ENCODE measurements at places on chromosomes 4 and X.
A peak's percentile ranks its signal among the peaks of the same experiment; 100 is the strongest.

GRCh38 chr4:117968606-117969005 is 65.7 kb upstream of the NDST3 start:
- DNase-seq: no peak

- DNase-seq: no peak
Observed at GRCh38 chrX:72392042-72392441, 86.3 kb upstream of the CITED1 start.

DNA sequence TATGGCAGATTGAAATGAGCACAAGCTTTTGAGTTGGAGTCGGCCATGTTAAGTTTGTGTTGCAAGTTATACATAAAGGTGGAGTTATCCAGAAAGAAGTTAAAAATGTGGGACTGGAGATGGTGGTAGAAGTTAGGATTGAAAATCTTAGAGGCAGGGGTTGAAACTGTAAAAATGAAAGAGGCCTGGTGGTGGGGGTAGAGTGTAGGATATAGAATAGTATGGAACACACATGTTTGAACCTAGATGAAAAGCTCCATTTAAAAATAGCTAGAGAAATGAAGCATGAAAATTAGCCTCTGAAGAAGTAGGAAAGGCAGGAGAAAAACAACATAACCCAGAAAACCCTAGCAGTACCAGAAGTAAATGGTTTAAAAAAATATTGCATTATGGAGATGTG is 131.8 kb upstream of the ENPEP start:
- no peak for DNase-seq

- DNase-seq: no peak
Observed at GRCh38 chrX:69088171-69088938, 76.9 kb downstream of the PJA1 start.

DNA sequence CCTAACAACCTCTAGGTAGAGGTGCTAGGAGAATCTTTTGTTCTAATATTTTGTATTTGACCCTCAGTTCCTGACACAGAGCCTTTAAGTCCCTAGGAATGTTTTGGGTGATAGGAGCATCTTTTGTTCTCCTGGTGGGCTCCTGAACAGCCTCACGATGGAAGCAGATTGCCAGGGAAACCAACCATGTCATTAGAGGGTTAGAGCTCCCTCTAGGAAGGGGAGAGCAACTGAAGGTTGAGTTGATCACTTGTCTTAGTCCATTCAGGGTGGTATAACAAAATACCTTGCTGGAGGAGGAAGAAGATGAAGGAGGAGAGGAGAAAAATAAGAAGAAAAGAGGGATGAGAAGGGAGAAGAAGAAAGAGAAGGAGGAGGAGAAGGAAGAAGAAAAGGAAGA is 9.2 kb downstream of the VCX start:
- no peak for DNase-seq

- no peak for DNase-seq
Observed at GRCh38 chr4:46909078-46909477, at the start of gene COX7B2. TSS of gene COX7B2 (minus strand) at chr4:46909245. CDS start at chr4:46735192, 174,053 bp downstream.

DNA sequence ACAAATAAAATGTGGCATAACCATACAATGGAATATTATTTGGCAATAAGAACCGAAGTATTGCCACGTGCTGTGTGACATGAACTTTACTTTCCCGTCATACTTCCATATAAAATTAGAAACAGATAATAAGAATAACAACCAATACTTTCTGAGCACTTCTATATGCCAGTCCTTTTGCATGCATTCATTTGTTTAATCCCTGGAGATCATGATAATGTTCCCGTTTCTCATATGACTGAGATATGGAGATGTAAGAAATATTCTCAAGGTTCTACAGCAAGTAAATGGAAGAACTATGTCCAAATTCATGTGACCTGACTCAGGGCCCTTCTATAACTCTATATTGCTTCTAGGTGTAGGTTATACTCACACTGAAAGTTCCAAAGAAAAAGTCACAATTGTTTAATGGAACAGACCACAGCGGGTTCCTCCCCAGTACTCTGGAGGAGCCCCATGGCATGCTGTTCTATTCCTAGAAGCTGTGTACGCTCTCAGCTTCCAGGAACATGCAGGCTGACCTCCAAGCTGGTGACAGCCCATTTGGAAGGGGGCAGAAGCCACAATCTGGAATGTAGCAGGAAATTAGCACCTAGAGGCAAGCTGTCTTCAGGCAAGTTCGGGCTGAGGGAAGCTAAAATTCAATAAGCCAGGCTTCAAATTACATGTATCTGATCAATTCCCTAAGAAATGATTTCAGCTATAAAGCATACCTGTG is 31.5 kb downstream of the QDPR start:
- no peak for DNase-seq

DNA sequence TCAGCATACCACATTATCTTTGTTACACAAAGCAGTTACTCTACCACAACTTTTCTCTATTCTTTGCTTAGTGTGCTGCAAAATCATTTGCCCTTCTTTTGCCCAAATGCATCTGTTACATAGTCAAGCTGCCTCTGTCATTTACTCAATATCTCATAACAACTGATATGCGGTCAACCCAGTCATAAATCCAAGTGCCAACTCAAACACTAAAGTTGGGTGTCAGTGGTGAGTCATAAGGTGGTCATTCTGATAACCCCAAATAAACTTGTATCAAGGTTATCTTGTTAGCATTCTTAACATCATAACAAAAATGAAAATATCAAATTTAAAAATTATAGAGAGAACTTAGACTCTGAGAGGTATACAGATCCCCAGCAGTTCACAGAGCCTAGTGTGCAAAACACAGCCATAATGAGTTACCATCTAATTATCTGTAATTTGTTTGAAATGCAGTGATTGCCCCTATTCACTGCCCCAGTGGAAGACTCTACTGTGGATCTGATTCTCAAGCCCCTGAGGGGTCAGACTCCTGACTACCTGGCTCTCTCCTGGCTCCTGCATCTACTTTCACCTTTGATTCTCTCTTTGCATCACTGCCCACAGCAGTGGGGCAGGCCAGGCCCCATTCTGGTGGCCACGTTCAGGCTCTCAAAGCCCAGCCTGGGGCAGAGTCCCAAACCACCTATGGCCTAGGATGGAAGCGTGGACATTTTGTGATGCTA is 29.2 kb downstream of the TBC1D9 start:
- no peak for DNase-seq

DNA sequence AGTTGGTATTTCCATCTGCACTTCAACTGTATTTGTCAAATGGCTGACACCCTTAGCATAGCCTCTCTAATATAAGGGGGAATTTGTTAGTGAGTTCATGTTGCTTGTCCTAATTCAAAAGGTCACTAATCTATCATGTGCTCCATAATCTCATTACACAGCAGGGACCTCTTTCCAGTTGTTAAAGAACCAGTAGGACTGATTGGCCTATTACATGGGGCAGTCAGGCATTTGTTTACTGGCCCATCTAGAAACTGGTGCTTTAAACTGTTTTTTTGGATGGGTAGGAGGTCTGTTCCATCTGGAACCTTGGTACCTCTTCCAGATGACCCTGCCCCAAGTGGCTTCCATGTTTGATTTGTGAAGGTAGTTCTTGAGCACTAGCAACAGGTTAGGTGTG is 11.4 kb downstream of the ANK2 start:
- DNase-seq: no peak

DNA sequence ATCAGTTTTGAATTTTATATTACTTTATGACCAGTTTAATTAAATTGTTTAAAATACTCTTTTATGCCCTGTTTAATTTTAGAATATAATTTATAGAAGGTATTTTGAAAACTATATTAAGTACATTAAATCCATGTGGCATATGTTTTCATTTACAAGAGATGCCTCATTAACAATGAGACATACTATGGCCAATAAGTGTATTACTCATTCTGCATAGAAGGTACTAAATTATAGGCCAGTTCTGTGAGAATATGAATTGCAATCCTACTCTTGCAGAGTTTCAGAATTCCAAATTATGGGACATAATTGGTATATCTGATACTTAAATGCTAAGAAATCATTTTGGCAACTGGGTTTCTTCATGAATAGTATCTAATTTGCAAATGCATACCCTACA is 951.1 kb downstream of the FAT4 start:
- no peak for DNase-seq

DNA sequence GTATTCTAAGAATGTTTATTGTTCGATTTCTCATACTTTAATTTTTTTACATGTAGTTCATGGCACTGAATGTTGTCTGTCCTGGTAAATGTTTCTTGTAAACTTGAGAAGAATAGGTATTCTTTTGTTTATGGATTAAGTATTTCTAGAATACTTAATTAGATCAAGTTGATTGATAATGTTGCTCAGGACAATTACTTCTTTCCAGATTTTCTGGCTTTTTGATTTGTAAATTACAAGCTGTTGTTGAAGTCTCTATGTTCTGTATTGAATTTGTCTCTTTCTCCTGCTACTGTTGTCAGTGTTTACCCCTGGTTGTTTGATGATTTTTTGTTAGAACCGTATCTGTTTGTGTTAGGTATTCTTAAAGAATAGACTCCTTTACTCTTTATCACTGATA is 1720.9 kb upstream of the AGA start:
- DNase-seq: no peak

GRCh38 chrX:11185861-11186260 is 74.7 kb downstream of the HCCS start:
- DNase-seq: no peak

GRCh38 chrX:130770615-130771014 is 132.4 kb downstream of the ENOX2 start:
- DNase-seq: no peak

GRCh38 chr4:8391071-8391470 is 49.5 kb downstream of the ACOX3 start:
- DNase-seq: no peak

GRCh38 chr4:74570095-74570494 is 125.2 kb downstream of the AREG start:
- DNase-seq: no peak

- no peak for DNase-seq
Observed at GRCh38 chr4:114365591-114365990, 233.0 kb upstream of the UGT8 start.

DNA sequence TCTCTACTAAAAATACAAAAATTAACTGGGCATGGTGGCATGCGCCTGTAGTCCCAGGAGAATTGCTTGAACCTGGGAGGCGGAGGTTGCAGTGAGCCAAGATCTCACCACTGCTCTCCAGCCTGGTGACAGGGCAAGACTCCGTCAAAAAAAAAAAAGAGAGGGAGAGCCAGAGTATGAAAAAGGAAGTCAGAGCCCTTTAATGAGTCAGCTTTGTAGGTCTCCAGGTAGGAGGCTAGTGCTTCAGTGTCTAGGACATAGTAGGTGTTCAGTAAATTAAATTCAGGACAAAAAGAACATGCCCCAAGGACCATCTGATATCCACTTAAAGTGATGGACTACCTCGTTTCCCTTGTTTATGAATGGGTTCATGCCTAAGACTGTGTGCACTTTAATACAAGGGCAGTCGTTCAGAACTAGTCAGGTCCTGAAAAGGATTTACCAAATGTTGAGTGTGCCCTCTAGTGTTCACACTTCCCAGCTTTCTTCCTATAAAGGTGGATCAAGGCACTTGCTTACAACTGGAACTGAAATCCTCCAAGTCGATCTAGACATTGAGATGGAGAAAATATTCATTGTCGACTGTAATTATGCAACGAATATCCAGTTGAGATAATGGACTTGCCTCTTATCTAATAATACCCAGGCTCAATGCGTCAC is 29.0 kb downstream of the F9 start:
- no peak for DNase-seq

- no peak for DNase-seq
Observed at GRCh38 chr4:136150046-136150445, 1382.2 kb downstream of the PCDH18 start.

- DNase-seq: peak; percentile 94
Observed at GRCh38 chrX:1536712-1537030, 314 bp downstream of the P2RY8 start.

- DNase-seq: no peak
Observed at GRCh38 chrX:24355095-24355494, 5.3 kb upstream of the SUPT20HL1 start.

- no peak for DNase-seq
Observed at GRCh38 chr4:7699031-7699430, 240.6 kb downstream of the AFAP1 start.

DNA sequence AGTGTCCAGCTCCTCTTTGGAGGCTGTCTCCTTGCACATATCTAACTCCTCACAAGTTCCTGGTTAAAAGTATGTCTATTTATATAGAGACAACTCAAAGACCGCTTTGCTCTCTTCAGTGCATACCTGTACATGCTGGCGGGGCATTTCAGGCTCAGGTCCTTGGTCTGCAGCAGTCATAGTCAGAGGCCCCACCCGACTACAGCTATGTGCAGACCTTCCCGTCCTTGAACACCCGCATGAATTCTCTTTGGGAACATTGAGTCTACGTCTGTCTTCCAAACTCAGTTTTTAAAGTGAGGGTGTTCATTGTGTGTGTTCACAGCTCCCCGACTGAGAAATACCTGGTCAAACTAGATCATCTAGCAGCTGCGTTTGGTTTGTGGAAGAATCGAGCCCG is 4.2 kb downstream of the BCOR start:
- no peak for DNase-seq

DNA sequence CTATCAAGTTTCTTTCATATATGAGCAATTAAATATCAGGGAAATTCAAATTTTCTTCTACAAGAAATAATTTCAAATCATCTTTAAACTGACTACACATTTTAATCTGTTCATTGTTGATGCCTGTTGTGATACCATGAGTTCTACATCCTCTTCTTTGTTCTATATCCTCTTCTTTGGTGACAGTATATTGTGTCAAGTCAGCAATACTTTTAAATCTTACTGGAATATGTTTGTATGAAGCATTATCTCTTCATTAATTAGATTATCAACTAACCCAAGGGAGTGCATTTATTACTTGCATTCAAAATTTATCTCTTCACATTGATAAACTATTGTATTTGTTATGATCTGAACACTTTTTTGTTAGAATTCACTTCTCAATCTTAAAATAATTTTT is 275.0 kb upstream of the INTU start:
- no peak for DNase-seq

DNA sequence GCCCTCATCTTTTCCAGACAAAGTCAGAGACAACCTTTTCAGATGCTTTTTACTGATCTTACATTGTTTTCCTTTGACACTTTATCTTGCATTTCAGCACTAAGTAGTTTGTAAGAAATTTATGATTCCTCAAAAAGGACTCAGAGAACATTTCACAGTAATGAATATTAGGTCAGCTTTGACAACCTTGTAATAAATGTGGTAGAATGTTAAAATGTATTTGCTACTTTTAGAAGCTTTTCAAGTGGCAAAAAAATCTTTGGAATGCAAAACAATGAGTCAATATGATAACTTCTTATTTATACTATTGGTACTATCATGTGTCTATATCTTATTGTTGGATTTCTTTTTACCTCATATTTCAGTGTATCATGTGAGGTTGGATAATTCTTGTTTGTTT is 146.2 kb upstream of the FAT4 start:
- DNase-seq: no peak

GRCh38 chr4:48212165-48212564 is 57.5 kb downstream of the TEC start:
- no peak for DNase-seq

GRCh38 chrX:115360220-115360781 is 70.8 kb downstream of the LUZP4 start:
- no peak for DNase-seq

- no peak for DNase-seq
Observed at GRCh38 chr4:29079260-29079659, 1640.9 kb upstream of the PCDH7 start.
